M059J (cell line): ENCODE measurements at places on chromosomes 3 and 15.

DNA sequence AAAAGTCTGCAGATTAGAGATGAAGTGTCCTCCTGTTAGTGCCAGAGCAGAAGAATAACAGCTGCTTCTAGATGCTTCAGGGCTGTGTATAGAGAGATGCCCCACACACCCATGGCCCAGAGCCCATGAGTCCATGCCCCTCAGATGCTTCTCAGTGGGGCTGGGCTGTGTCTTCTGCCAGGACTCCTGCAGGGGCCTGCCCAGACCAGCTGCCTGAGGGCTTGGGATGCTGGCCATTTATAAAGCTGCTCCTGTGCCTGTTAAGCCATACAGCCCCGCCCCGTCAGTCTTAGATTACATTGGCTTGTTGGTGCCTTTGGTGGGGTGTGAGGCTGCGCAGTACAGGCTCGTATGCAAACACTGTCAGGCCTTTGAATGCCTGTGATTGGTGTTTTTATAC lies 318.0 kb upstream of the CTDSPL start:
- no peak for DNase-seq

DNA sequence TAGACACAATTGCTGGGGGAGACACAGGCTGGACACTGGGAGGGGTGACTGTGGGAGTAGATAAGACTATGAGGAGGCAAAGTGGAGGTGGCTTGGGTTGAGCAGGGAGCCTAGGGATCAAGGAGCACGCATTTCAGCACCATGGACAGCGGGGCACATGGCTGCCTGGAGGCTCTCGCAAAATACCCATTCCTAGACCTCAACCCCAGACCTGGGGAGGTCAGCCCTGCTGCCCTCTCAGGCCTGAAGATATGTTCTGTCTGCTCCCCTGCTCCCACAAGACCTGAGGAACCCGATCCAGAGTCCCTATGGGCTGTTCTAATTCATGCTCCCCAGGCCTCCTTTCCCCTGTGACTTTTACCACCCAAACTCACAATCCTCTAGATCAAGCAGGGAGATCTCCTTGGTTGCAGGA lies 16.0 kb upstream of the CPEB1 start:
- peak; percentile 33 for DNase-seq

- DNase-seq = peak; percentile 90
Observed at GRCh38 chr15:52651868-52652267, 27.3 kb downstream of the ATOSA start.

DNA sequence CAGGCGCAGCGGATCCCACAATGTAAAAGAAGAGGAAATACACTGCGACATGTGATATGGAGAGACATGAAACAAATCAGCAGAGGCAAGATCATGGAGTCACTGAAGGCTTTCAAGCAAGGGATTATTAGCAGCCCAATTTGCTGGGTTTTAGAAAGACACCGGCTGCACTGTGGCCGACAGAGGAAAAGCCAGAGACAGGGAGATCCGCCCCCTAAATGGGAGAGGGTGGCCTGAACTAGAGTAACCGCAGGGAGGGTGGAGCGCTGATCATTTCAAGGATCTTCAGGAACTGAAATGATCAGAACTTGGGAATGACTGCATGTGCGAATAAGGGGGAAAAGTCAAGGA lies 612 bp upstream of the C15orf40 start:
- no peak for DNase-seq
